ENCODE measurements at places on chromosomes 5 and 9.

- no peak for DNase-seq
Measured at GRCh38 chr5:9956725-9957124, 293.0 kb downstream of the ATPSCKMT start.

- DNase-seq, result no peak
Measured at GRCh38 chr5:26645659-26646058, 392.7 kb downstream of the CDH9 start.

GRCh38 chr5:61604076-61605025, 272.3 kb downstream of the ZSWIM6 start:
- no peak for DNase-seq

DNA sequence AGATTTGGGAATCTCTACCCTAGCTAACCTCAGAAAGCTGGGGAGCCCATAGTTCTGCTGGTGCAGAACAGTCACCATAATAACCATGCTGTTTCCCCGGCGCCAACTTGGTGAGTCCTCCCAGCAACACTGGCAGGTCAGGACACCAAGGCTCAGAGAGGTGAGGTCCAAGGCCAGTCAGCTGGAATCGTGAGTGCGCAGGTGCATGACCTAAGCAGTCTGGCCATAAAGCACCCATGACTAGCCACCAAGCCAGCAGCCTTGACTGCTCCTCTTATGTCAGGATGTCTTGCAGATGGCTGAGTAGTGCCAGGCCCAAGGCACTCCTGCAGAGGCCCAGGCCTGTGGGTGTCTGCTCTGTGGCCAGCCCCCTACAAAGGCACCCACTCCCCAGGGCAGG, 2.6 kb downstream of the RNF44 start:
- DNase-seq, result no peak

- DNase-seq, result no peak
Measured at GRCh38 chr5:139385061-139386049, 2.3 kb upstream of the SLC23A1 start.

GRCh38 chr5:173197375-173197891, 37.6 kb downstream of the NKX2-5 start:
- DNase-seq, result no peak

- DNase-seq, result no peak
Measured at GRCh38 chr9:131419026-131419614, 25.2 kb downstream of the PRRC2B start.

- DNase-seq, result no peak
Measured at GRCh38 chr5:142404046-142404477, 79.2 kb upstream of the SPRY4 start.

Measured in activated CD4-positive, alpha-beta T cell treated with anti-CD3 and anti-CD28 coated beads, Interleukin-2, amount 50 U/mL, for 4 hours (primary cell).